HS-5 (cell line): ENCODE measurements at places on chromosomes 13 and 19.

GRCh38 chr13:110001670-110002275 is 215.4 kb upstream of the IRS2 start:
- no peak for DNase-seq

GRCh38 chr13:28575200-28575599 is 80.3 kb upstream of the FLT1 start:
- no peak for DNase-seq

DNA sequence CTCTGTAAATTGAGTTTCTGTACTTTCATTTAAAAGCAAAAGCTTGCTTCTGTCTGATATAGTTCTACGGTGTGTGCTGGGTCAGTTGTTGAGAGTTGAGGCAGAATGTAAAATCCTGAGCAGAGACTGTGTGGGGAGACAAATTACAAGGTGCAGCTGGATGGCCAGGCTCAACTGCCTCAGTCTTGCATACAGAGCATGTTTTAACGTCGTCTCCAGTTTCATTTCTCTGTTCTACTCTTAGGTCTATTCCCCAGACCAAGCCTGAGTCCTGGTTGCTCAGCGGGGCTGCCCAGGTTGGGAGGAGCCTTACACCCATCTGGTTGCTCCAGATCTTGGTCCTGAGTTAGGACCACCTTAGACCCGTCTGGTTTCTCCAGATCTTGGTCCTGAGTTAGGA is 54.4 kb upstream of the MEDAG start:
- no peak for DNase-seq

DNA sequence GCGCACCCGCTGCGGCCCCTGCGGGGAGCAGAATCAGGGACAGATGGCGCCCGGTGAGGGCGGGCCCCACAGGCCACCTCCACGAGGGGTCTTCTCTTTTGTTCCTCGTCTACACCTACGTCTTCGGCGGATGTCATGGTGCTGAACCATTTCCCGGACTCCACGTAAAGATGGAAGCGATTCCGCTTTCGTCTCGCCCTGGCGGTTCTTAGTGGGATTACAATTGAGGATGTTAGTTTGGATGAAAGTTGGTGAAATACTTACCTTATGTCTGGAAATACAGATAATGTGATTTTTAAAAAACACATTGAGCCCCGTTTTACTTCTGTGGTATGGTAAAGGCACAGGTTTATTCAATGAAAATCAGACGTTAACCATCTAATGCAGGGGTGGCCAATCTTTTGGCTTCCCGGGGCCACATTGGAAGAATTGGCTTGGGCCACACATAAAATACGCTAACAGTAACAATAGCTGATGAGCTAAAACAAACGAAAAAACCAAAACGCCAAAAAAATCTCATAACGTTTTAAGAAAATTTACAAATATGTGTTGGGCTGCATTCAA is 1.4 kb upstream of the ZMYM5 start:
- DNase-seq: no peak

- DNase-seq: no peak
These were observed 267.1 kb upstream of the EDNRB start for GRCh38 chr13:78185700-78186099.

GRCh38 chr19:54439174-54439851 is 9.7 kb upstream of the LENG8 start:
- DNase-seq: no peak

GRCh38 chr13:72889495-72889894 is 107.6 kb downstream of the PIBF1 start:
- no peak for DNase-seq

DNA sequence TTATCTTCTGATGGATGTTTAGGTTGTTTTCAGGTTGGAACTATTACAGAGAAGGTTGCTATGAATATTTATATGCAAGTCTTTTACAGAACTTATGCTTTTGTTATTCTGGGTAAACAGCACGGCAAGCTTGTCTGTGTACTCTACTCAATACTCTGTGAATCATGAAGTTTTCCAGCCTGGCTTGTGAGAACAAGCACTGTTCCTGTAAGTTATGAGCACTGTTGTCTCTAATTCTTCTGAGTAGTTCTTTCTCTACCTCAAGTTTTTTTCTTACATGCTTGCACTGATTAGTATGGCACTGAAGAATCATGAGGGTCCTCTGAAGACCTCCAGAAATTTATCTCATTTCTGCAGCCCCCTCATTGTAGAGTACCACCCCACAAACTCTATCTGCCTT is 496.9 kb downstream of the KCTD12 start:
- no peak for DNase-seq

DNA sequence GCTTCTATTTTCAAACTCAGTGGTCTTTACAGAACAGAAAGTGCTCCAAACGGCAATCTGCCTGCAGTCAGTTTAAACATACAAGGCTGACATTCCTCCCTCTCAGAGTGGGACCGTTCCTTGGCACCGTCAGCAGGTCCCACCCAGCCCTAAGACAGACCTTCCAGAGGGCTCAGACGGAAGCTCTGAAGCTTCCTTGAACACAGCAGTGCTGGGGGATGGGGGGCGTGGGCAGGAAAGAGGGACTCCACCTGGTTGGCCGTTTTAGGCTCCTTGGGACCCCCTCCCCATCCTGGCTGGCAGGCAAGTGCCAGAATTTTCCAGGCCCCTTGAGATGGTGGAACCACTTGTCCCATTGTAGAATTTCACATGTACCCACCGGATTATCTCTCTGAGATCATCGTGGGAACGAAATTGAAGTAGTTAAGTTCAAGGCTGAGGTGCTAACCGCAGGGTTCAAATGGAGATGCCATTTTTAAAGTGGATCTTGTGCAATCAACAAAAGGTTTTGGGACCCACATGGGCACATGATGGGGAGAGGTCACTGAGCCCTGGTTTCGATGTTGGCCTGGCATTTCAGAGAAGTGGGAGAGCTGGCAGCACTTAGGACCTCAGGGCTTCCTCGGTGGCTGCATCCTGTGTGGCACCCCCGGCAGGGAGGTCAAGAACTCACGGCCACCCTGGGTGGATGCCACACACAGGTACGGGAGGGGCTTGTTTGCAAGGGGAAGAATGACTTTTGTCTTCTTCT is 46.2 kb downstream of the KLF2 start:
- no peak for DNase-seq

DNA sequence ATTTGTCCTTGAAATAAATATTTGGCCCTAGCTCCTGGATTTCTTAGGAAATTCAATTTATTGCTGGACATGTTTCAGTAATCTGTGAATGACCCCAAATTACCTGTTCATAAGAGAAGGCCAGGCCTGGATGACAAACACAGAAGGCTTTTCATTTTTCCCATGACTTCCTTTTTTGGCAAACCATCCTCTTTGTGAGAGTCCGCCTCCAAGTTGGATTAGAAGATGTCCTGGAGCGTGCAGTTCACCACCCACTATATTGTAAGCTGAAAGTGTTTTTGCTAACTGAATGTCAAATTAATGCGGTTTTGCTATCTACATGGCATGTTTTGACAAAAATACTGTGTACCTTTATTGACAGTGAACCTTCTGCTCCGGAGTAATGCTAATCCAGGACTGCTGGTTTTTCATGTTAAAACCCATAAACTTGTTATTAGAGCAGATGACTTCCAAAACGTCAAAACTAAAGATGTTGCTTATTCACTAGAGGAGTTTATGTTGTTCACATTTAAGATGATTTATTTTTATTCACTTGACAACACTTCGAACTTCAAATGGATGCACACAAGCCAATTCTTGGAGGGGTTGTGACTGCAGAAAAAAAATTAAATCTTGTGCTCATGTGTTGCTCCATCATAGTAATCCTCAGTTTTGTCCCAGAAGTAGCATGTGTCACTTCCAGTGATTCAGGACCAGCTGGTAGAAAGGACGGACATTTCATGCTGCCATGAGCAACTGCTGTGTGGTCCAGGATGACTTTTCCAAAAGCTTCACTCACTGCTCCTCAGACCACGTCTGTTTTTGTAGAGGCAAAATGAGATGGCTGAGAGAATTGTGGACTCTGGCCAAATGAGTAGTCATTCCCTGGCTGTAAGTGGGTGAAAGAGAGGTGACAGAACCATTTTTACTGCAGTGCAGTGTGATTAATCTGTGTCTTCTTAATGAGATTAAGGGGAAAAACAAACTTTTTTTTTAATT is 71.0 kb downstream of the ITGBL1 start:
- no peak for DNase-seq

GRCh38 chr19:57665261-57665806 is 3.4 kb upstream of the ZSCAN4 start:
- DNase-seq: no peak

GRCh38 chr13:98981369-98982080 is 3.7 kb upstream of the DOCK9 start:
- DNase-seq: no peak

GRCh38 chr19:681029-682019 is 5.1 kb downstream of the FSTL3 start:
- no peak for DNase-seq

DNA sequence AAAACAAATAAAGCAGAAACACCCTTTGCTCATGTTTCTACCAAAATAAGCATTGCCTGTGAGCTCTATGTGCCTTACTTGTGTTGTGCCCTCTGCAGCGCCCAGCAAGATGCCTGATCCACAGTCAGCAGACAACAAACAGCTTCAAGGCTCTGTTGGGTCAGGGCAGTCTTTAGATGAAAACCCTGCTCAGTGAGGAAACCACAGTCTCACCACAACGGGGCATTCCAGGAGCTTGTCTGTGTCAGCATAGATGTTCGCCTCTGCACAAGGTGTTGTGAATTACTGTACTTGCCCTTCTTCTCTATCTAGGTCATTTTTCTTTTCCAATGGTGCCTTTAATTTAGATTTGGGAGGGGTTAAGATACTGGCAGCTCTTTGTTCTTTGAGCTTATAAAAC is 251.9 kb downstream of the COL4A1 start:
- no peak for DNase-seq

- no peak for DNase-seq
These were observed 30.5 kb upstream of the ATP12A start for GRCh38 chr13:24649688-24650043.

GRCh38 chr19:51461723-51462161 is 3.5 kb upstream of the SIGLEC8 start:
- no peak for DNase-seq

GRCh38 chr13:113297370-113298042 is 467 bp downstream of the LAMP1 start:
- no peak for DNase-seq

DNA sequence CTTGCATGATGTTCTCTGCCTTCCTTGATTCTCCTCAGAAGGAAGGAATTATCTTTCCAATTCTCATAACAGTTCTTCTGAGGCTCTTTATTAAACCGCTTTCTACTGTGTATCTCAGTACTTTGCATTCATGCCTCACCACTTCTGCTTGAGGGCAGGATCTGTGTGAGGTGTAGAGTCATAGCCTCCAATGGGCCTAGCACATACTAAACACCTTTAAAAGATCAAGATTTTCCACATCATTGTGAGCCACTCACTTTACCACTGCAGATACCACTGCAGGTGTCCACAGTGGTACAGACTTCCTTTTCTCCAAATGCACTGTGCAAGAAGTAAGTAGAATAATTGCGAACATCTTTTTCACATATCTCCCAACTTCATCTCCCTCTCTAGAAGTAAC is 76.7 kb downstream of the NDFIP2 start:
- DNase-seq: no peak

DNA sequence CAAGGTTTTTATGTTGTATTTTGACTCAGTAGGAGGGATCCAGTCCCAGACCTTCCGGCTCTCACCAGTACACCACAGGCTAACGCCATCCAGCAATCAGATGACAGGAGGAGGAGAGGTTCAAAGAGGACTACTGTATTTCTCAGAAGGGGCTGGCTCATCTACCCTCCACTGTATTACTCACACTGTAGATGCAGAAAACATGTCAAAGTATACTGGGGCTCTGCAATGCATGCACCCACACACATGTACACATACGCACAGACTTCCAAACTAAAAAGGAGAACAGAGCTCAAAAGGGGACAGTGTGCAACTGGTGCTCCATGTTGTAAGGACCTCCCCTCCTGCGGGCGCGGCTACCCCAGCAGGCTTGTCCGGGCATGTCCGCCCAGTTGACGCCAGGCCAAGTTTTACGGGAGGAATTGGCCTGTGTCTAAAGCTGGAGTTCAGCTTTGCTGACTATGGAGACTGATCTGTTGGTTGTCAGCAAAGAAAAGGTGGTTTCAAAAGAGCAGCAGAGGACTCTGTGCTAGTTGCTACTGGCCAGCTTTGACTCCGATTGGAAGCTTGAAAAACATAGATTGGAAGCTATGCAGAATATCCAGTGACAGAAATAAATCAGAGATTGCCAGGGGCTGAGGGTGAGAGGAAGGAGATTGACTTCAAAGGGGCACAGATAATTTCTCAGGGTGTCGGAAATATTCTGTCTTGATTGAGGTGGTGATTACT is 314.2 kb downstream of the DLEU7 start:
- no peak for DNase-seq

GRCh38 chr13:26942184-26942583 is 181.6 kb upstream of the GPR12 start:
- no peak for DNase-seq

DNA sequence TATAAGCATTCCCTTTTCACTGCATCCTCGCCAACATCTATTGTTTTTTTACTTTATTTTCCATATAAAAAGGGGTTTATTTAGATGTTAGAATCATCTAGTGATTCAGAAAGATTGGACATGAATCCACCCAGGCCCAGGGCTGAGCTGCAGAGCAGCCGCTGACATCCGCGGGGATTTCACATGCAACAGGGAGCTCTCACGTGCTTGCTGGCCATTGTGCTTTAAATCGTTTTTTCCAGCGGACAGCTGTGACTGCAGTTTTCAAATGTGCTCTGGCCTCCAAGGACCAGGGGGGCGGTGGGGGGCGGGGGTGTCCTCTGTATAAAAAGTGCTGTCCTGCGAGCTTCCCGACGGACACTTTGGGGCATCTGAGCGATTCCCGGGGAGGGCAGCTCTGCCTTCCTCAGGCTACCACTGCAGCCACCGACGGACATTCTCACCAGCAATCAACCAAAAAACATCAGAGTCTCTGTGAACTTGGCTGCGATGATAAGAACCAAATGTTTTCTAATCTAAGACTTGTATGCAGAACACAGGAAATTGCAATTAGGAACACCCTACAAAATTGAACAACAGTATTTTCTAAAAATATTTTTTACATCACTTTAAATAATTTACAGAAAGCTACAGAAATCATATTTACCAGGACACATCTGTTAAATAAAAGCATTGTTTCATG is 12.6 kb downstream of the RB1 start:
- DNase-seq: no peak

DNA sequence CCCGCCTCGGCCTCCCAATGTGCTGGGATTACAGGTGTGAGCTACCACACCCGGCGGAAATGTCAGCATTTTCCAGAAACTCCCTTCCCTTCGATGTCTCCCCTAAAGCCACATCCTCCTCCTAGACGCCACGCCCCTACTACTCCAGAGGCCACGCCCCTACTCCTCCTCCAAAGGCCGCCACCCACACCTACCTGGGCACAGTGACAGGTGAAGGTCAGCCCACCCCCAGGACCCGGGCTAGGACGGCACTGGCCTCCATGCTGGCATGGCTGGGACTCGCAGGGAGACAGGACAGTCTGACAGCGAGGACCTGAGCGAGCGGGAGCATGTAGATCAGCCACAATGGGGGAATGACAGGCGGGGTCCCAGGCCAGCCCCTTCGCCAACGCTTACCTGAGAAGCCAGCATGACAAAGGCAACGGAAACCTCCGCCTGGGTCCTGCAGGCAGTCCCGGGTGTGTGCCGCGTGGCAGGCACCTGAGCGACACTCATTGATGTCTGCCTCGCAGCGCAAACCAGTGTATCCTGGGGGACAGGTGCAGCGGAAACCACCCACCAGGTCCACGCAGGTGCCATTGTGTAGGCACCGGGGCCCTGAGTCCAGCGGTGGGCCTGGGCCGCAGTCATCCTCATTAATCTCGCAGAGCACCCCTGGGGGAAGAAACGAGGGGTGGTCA is 22.0 kb downstream of the NOTCH3 start:
- DNase-seq: no peak

- no peak for DNase-seq
These were observed 82.4 kb downstream of the PIBF1 start for GRCh38 chr13:72864142-72865011.
